ENCODE measurements at places on chromosomes 11 and 22.

DNA sequence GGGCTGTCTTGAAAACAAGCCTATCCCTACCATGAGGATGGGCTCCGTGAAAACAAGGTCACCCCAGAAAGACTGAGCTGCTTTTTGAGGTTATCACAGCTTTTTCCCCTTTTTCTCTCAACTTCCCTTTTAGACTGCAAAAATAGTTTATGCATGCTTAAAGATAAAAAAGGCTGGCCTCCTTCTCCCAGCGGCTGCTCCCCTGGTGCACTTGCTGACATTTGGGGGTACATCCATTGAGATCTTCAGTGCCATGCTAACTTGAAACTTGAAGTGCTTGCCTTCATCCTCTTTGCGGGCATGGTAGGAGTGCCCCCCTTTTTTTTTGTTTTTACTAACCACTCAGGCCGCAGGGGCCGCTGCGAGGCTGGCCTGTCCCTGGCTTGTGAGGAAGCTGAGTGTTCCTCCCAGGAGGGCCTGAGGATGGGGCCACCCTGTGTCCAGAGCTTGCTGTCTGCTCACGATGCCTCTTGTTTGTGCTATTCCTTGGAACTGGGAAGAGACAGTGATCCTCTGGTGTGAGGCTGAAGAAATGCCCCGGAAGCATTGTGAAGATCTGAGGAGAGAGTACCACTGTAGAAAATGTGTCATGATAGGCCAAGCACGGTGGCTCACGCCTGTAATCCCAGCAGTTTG lies 2.2 kb downstream of the TANGO2 start:
- DNase-seq, result no peak

GRCh38 chr11:48177661-48178060 lies 38.9 kb upstream of the OR4B1 start:
- no peak for DNase-seq

DNA sequence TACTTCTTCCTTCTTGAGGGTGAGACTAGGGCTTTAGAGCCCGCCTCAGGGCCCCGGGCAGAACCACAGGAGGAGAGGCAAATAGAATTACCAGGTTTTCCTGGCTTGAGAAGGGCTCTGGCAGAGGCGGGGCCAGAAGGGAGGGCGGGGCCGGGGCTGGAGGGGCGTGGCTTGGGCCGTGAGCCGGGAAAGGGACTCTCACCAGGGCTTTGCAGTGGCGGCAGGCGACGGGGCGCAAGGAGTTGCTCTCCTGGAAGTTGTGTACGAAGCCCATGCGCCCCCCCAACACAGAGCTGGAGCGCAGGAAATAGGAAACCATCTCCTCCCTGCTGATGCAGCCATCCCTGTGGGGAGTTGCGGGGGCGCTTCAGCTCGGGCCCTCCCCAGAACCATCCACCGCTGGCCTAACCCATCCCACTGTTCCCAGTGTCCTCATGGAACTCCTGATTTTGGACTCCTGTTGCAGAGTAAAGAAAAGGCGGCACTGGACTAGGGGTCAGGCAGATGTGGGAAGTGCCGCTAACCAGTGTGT lies 6.9 kb upstream of the NRXN2 start:
- no peak for DNase-seq

DNA sequence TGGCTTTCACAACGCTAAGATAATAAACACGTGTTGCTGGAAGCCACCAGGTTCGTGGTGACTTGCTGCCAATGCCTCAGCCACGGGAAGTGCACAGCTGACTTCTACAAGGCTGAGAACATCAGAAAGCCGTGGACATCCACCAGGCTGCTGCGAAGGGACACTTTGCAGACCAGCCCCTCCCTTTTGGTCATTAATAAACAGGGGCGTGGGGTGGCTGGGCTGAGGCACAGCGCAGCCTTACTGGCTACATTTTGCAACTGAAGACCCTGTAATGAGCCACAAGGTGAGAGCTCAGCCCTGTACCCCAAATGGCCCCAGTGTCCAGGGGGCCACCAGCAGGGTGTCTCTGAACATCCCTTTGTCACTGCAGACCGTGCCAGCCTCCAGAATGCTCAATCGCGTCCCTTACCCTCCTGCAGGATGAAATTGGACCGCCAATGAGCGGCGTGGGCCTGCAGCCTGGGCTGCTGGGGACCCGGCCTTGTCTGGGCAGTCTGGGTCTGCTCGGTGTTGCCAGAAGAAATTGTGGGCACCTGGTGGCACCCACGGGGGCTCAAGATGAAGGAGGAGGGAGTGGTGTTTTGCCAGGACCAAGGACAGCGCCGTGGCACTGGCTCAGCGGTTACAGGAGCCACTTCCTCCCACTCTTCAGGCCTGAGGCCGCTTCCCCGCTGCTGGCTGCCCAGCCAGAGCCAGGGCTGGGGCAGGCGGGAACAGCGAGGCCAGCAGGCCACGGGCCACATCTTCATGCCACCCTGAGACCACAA lies 181.9 kb downstream of the CTTN start:
- DNase-seq, result no peak

- DNase-seq, result no peak
These were observed 33.3 kb downstream of the NADSYN1 start for GRCh38 chr11:71486320-71486719.

DNA sequence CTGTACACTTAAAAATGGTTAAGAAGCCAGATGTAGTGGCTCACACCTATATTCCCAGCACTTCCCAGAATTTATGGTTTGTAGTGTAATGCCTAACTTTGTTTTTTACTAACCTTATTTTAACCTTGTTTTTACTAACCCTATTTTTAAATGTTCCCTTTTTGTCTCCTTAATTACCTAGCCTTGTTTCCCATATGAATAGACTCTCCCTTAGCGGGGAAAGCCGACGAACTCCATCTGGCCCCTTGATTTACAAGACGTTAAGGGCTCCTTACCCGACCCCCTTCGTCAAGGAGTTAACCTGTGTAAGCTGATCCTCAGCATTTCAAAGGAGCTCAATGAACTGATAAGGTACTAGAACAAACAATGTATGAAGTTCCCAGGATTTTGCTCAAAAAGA lies 17.1 kb downstream of the APOBEC3H start:
- DNase-seq, result no peak

- DNase-seq, result no peak
These were observed 2.6 kb downstream of the KLHDC7B start for GRCh38 chr22:50548040-50548920.

GRCh38 chr11:131889146-131889577 lies 518.7 kb downstream of the NTM start:
- DNase-seq, result no peak

GRCh38 chr11:131582021-131582525 lies 211.7 kb downstream of the NTM start:
- DNase-seq, result no peak

GRCh38 chr22:20904008-20904979 lies 12.9 kb upstream of the CRKL start:
- no peak for DNase-seq

DNA sequence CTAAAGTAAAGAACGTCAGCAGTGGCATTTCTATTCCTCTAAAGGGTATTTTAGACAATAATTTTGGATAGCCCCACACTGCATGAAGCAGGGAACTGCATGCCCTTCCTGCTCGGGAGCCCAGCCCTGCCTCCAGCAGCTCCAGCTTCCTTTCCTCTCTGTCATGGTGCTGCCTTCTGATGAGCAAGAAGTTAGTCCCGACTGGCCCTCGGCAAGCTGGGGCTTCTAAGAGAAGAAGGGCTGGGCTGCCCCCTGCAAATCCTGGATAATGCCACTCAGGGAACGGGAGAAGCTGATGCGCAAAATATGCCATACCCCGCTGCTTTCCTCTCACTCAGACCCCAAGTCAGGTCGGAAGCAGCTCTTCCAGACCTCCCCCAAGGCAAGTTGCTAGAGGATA lies 296.4 kb downstream of the ETS1 start:
- DNase-seq, result no peak

DNA sequence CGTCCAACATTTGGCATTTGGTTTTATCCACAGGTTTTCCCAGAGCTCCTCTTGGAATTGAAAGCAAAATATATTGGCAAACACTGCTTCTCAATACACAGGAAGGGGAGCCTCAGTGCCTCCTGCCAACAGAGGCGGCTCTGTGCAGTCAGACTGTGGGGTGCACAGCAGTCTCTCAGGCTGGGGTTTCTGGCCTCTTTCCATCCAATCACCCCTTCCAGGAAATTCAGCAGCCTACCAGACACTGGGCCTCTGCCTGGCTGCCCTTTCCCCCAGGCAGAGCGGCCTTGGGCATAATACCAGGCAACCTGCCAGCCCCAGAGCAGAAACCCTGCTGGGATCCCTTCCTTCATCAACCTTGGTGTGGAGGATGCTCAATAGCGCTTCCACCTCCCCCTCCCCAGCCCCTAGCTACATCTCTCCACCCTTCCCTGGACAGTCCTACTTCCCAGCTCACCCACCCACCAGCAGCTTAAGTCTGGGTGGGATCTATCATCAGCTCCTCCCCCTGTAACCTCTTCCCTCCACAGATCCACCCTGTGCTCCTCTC lies 17.8 kb upstream of the RAPSN start:
- DNase-seq, result no peak

- DNase-seq, result no peak
These were observed 551 bp downstream of the DBX1 start for GRCh38 chr11:20159466-20160381.

DNA sequence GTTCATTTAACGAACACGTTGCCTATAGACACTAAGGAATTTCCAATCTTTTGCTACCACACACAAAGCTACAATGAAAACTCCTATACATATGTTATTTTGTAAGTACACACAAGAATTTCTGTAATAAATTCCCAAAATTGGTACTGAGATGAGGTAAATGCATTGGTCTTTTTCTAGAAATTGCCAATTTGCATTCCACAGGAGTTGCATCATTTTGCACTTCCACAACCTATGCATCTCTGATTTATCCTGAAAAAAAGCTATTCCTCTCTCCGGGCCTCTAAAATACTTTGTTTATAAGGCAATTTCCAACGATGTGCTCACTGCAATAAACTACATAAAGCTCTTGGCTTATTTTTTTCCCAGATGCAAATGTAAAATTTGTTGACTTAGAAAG lies 24.9 kb downstream of the IMMP1L start:
- no peak for DNase-seq

- no peak for DNase-seq
These were observed 48.0 kb upstream of the ANO3 start for GRCh38 chr11:26283852-26284408.

- DNase-seq, result no peak
These were observed 20.3 kb downstream of the ARFGAP2 start for GRCh38 chr11:47156333-47156732.

- DNase-seq, result no peak
These were observed 16.9 kb downstream of the SERPINH1 start for GRCh38 chr11:75578977-75579376.

GRCh38 chr11:64245401-64245796 lies 1.3 kb downstream of the PPP1R14B start:
- DNase-seq, result no peak

DNA sequence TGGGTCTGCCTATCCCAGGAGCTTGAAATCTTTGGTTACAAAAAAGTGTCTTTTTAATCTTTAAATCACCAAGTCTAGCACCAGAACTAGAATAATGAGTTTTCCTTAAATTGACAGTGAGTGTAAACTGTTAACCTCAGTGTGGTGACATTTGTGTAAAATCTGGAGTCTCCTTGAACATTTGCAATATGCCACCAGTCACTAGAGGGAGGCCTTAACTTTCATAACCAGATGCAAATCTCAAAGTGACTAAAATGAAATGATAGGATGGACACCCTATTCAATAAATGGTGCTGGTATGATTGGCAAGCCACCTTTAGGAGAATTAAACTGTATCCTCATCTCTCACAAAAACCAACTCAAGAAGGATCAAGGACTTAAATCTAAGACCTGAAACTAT lies 8.3 kb upstream of the SCGB1D2 start:
- no peak for DNase-seq

DNA sequence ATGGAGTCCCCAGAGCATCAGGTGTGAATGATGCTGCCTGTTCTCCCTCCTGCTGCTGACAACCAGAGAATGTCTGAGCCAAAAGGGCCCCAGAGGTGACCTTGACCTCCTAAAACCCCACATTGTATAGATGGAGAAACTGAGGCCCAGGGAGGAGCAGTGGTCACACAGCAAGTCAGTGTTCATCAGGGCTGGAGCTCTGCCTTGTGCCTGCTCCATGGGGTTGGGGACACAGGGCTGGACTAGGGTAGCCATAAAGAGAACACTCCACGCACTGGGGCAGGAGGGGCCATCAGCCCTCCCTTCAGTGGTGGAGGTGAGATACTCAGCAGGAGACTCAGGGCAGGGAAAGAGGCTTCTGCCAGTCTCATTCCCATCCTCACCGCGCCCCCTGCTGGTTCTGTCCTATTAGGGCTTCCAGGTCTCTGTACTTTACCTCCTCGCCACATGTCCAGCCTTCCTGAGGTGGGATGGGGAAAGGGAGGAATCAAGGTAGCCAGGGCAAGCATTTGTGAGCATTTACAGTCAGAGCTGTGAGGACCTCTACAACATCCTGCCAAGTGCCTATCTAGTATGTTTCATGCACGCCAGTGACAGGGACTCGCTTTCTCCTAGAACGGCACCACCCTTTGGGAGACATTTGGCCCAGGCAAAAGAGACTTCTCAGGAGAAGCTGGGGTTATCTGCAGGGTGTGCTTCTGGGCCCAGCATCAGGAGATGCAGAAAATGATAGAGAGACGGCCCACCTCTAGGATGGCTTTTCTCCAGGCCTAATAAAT lies 43.2 kb downstream of the NEU3 start:
- no peak for DNase-seq

DNA sequence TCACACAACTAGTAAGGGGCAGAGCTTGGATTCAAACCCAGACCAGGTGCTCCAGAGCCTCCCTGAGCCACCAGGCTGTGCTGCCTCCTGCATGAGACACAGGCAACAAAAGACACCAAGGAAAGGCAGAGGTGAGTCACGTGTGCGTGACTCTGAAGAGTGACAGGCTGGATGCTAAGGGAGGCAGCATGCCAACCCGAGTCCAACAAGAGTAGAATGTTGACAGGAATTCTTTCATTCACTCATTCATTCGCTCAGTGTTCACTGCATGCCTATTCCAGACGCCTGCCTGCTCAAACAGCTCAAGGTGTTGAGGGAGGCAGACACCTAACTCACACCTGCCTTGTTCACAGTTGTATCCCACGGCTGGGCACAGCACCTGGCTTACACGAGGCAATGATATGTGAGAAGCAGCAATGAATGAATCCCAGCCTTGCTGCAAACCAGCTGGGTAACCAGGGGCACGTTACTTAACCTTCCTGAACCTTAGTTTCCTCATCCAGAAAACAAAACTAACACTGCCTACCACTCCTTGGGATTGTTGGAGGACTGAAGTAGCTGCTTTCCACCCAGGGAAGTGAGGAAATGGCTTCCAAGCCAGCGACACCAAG lies 73.8 kb upstream of the ARFGAP3 start:
- DNase-seq, result no peak

- no peak for DNase-seq
These were observed 12.8 kb downstream of the PMM1 start for GRCh38 chr22:41576877-41577276.
